ENCODE measurements at places on chromosomes 3 and 15.

- DNase-seq: no peak
Observed at GRCh38 chr3:21544076-21544462, 206.9 kb downstream of the ZNF385D start.

DNA sequence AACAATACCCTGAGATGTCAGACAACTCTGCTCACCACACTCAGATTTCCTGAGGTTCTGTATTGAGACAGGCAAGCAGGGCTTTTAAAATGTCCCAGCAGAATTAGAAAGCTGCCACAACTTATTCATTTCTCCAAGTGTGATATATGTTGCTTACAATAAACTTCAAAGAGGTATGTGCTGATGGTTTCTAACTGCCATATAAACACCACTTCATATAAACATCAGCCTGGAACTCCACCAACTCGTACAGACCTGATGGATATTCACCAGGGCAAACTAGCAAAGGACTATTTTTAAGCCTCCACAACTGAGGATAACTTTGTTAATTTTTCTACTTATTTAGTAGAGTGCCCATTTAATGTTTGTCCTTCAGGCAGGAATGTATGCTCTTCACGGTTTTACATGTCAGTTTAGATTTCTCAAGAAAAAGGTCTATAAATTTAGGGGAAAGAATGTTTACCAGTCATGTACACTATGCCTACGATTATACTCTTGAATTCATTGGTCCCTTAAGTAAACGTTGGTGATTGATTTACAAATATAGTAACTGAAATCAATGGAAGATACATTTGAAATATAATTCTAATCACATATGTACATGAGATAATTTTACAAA, 109.6 kb upstream of the ABI3BP start:
- no peak for DNase-seq

DNA sequence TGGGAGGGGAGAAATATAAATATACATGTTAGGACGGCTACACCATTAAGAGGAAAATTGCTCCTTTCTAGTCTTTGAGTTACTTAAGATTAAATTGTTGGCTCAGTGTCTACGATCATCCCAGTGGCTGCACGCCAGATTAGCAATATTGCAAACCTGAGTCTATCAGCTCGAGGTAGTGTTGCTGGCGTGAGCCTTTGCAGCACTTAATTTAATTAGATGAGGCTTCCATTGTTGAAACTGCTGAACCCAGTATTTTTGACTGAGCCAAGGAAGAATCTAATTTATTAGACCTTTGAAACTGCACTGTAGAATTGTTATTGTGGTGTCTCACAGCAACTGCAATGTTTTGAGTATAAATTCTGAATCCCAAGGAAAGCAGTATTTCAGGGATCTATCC, 782.4 kb upstream of the ROBO1 start:
- DNase-seq: no peak

GRCh38 chr15:34311563-34311962, 26.0 kb downstream of the SLC12A6 start:
- DNase-seq: no peak

GRCh38 chr3:167887096-167887495, 151.6 kb downstream of the SERPINI1 start:
- DNase-seq: no peak

DNA sequence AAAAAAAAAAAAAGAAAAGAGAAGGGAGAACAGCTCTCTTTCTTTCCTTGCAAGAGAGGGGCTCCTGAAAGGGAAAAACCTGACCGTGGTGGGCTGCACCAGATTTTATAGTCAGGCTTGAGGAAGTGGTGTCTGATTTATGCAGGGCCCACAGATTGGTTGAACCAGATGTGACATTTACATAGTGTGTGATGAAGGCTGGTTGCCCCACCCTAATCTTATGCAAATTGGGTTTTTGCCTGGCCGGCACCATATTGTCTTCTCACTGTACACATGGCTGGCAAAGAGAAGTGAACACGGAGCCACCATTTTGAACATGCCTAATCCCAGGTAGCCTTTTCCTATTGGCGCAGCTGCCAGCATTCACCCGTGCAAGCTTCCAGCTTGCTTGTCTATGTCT, 154.4 kb downstream of the OXSM start:
- no peak for DNase-seq

DNA sequence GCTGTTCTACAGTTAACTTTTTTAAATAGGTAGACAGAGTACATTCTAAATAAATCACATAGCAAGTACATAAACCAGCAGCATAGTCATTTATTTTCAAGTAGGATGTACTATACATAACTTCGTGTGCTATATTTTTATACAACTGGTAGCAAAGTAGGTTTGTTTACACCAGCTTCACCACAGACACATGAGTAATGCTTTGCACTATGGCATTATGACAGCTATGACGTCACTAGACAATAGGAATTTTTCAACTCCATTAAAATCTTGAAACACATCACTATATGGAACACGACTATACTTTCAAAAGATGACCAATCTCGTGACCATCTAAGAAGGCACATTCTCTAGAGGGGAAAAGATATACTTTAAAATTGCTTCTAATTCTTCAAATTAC, 3.5 kb downstream of the TEX55 start:
- no peak for DNase-seq

GRCh38 chr15:25061808-25062550, 107.2 kb downstream of the SNRPN start:
- DNase-seq: no peak

DNA sequence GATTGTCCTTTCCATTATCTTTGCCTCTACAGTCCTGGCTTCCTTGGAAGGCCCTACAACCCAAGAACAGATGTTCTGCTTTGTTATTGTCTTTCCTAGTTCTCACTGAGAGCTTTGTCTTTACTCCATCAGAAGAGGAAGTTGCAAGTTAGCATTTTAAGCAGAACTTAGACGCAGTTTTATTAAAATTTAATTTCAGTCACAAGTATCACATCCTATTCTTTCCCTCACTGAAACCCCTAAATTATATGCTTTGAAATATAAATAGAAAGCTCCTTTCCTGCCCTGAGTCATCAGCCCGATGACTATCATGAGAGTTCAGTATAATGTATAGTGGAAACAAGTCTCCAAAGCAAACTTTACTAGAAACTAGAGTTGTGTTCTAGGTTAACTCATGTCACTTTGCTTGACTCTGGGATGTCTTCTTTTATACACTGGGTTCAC, 291.2 kb upstream of the RBMS3 start:
- DNase-seq: no peak

GRCh38 chr3:48268936-48269561, 28.1 kb downstream of the ZNF589 start:
- peak; percentile 27 for DNase-seq

DNA sequence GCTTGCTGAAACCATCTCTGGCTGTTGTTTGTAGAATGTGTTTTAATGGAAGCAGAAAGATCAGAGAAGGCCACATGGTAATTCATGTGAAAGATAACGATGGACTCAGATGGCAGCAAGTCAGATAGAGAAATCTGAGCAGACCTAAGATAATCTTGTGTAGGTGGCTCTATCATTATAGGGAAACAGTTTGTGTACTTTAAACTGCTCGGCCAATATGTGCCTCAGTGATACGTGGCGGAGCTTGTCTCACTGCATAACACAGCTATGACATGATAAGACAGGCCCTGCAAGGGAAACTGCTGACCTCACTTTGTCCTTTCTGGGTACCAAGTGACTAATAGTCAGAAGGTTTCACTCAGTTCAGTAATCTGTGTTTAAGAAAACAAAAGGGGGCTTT, 51.0 kb downstream of the MME start:
- DNase-seq: no peak

DNA sequence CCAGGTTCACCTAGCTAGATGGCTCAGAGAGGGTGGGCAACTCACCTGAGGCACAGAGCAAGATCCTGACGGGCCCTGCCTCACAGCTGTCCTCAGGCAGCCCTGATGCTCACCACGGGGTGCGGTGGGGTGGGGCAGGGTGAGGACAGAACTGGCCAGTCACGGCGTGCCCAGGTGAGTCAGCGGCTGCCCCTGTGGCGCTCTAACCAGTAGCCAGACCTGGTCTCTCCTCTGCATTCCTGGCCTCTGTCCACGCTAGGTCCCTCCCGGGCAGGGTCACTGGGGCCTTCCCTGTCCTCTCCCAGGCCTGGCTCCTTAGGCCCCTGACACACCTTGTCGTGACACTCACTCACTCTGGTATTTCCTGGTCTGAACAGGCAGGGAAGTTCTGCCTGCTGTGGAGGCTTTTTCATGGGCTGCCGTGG, 901 bp downstream of the ALS2CL start:
- no peak for DNase-seq

- no peak for DNase-seq
Observed at GRCh38 chr3:42486814-42487565, 15.5 kb upstream of the VIPR1 start.

DNA sequence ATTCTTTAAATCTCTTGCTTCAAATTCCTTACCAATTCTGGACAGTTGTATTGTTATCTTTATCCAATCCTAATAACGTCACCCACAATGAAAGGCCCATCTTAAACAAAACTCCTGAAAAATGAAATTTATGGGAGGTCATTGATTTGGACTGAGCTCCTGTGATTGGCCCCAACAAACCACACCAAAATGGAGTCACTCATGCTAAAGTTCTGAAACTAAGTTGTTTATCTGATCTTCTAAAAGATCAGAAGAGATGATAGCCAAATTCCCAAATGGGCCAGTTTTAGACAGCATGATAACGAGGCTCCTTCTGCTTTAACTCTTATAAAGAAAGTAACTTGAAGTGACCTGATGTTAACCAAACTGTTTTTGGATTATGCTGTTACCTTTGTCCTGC, 39.7 kb upstream of the GPD1L start:
- no peak for DNase-seq

- DNase-seq: no peak
Observed at GRCh38 chr3:29137601-29138000, 143.3 kb upstream of the RBMS3 start.

- DNase-seq: no peak
Observed at GRCh38 chr15:92960996-92961681, 61.0 kb downstream of the CHD2 start.

GRCh38 chr15:78638658-78639314, 2.2 kb downstream of the CHRNB4 start:
- peak; percentile 58 for DNase-seq

DNA sequence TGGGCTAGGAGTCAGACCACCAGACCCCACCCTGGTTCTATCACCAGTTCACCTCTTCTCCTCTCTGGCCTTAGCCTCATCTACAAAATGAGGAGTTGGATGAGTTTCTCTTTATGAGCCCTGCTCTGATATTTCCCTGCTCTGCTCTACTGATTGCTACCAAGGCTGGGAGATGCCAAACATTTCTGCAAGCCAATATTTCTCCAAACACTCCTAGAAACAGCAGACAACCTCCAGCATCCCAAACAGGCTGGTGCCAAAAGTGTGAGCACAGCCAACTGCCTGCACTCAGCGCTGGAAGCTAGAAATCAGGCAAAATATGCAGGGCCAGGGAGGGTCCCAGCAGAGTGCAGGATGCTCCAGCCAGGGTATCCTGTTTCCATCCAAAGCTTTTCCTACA, 10.8 kb downstream of the DAPK2 start:
- DNase-seq: no peak

DNA sequence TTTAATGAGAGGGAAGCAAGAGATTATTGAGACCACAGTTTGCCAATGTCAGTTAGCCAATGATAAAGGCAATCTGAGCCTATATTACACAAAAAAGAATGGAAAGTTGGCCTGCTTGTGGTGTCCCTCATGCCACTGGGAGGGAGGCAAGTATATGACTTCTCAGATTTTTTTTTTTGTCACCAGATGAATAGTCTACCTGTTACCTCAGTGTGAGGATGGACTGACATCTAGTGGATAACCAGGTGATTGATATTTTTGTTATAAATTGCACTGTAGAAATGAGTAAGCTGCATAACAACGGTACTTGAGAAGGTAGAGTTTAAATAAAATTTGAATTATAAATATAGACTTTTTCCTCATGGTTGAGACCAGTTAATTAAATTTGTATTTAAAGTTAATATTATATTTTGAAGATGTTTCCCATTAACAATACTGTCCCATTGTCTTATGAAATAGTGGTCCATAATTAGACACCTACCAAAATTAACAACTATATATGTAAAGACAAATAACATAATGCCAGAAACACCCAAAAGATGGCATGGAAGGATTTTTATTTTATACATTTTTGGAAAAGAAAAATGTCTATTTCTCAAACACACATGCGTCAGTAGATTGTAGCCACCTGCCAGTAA, 237.8 kb upstream of the GADL1 start:
- no peak for DNase-seq

DNA sequence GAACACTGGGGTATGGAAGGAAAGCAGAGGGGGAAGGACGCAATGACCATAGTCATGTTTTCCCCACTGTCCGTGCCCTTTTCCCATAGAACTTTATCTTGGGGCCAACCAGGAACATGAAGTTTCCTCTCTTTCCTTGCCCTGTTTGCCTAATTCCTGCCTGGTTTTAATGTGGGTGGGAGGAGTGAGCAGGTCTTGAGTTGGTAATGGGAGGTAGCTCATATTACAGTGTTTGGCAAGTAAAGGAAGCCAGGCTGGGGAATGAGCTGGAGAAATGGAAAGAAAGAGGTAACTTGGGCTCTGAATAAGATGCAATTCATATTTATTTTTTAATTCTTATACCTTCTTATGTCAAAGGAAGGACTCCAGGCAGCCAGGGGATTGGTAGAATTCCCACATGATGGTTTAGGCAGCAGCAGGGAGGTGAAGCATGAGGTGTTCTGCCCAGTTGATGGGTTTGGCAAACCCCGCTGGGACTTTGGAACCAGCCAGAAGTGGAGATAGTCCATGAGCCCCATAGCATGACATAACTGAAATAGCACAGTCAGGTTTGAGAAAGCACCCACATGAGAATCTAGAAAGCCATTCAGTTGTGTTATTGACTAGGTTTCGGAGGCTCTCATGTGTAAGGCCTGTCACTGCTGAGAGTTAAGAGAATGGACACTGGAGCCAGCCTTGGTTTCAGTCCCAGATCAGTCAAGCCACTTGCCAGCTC, 60.0 kb downstream of the CCK start:
- DNase-seq: no peak

GRCh38 chr3:170470063-170471016, 51.7 kb downstream of the CLDN11 start:
- DNase-seq: no peak

DNA sequence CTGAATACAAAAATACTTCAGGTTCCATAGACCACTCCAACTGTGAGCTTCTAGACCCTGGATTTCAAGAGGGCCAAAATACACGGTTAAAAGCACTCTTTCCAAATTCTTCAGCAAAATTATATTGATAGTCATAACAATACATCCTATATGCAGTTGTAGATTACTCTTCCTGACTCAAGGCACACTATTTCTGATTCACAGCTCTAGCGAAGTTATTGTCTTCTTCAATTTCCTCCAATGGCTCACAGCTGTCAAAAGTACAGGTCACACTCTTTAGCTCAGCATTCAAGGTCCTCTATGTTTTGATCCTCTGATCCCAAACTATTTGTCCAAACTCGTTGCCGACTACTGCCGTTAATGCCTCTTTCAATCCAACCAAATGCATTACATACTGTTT, 13.5 kb upstream of the CCDC80 start:
- no peak for DNase-seq

- DNase-seq: no peak
Observed at GRCh38 chr3:148971401-148972163, 19.8 kb upstream of the GYG1 start.

DNA sequence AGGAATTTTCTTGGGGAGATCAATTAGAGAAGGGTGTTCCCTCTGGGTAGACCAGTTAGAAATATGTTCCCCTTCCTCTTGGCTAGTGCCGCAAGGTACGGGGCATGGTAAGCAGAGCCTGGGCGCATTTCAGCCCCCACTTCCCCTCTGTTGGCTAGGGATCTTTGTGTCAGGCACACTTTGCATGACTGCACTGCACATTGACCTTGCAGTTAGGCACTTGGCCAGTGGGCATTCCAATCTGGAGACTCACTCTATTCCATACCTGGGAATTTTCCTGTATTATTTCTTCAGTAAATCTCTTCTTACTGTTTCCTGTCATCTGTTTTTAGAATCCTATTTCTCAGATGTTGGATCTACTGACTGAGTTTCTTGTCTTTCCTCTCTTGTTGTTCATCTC, 30.0 kb upstream of the CACNA1D start:
- no peak for DNase-seq
